ENCODE measurements at places on chromosomes 11 and 22.

DNA sequence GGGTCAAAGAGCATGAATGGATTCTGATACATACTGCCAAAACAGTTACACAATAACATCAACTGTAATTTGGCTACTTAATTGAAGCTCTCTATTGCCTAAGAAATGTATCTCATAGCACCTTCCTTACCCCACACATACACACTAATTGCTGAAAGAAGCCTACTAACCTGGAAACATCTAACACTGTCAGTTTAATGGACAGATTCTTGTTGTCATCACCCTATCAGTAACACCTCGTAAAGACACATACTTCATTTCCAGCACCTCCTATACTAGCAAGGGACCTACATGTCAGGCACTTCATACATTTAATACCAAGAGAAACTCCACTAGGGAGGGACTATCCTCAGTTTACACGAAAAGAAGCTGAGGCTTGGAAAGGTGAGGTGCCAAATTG, 9.9 kb downstream of the NAP1L4 start:
- no peak for DNase-seq

GRCh38 chr11:106156290-106156937, 79.0 kb downstream of the AASDHPPT start:
- no peak for DNase-seq

DNA sequence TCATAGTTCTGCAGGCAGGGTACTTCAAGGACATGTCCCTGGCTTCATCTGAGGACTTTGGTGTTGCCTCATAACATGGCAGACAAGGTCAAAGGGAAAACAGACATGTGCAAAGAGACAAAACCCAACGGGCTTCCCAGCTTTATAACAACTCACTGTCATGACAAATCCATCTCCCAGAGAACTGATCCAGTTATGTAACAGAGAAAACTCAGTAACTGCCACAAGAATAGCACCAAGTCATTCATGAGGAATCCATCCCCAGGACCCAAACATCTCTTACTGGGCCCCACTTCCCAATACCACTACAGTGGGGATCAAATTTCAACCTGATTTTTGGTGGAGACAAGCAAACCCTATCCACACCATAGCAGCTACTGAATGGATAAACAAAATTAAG, 13.0 kb downstream of the OR52N4 start:
- DNase-seq, result no peak

- peak; percentile 66 for DNase-seq
These were observed 24.7 kb downstream of the LAYN start for GRCh38 chr11:111565114-111565720.

GRCh38 chr11:34166806-34167740, 61.6 kb downstream of the NAT10 start:
- DNase-seq, result no peak

- DNase-seq, result peak; percentile 11
These were observed 22.0 kb downstream of the RHBDD3 start for GRCh38 chr22:29245626-29246385.

DNA sequence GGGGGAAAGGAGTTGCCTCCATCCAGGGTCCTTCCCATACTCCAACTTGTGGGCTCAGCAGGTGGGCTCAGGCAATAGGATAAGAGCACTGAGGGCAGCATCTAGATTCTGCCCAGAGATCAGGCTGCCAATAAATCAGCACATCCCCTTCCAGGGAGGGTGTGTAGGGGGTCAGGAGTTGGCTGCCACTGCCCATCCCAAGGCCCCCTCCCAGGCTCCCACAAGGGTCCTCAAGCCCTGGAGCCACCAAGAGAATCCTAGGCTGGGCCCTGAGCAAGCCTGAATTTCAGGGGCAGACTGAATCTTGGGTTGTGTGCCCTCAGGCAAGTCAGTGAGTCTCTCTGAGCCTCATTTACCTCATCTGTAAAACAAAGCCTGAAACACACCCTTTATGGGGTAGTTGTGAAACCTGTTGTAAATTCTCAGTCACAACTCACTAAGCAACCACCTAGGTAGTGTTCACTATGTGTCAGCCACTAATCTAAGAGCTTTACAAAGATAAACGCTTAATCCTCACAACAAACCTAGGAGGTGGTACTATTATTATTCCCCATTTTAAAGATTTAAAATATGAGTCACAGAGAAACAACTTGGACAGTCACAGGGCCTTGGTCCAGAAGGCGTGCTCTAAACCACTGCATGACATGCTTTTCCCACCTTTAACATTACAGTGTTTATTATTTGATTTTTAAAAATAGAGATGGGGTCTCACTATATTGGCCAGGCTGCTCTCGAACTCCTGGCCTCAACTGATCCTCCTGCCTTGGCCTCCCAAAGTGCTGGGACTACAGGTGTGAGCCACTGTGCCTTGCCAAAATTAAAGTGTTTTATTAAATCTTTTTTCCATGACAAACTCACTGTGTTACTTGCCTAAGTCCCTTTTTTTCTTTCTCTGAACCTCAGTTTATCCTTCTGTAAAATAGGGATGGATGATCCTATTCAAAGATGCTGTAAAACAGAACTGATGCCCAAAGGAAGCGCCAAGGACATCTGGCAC, 36.2 kb downstream of the LMO1 start:
- no peak for DNase-seq

DNA sequence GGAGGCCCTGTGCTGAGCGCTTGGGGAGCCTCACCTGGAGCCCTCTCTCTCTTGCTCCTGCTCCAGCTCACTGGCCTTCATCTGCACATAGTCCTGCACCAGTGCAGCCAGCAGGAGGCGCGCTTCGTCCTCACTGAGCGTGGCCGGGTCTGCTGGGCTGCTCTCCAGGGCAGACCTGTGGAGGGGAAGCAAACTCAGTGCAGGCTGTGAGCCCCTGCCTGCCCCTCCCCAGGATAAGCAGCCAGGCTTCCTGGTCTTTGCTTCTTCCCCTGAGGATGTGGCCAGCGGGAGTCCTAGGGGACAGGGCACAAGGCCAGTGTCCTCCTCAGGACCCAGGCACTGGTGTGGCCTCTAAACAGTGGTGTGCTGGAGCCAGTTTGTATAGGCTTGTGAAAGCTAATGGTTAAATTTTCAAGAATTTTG, 2.2 kb downstream of the CALCA start:
- peak; percentile 39 for DNase-seq

DNA sequence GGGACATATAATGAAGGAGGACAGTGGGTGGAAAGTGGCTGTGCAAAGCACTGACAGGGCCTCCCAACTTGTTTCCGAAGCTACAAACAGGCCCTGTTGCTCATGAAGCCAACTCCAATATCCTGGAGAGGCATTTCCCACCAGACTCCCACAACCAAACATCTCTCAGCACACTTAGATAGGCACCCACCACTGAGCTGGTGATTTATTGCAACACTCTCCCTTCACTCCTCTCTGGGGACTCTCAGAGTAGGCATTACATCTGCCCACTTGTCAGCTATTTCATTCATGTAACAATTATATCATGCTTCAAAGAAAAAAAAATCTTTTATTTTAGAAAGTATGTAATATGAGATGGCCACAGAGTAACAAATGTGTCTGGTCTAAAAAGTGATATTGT, 32.1 kb upstream of the PPP2R1B start:
- no peak for DNase-seq

DNA sequence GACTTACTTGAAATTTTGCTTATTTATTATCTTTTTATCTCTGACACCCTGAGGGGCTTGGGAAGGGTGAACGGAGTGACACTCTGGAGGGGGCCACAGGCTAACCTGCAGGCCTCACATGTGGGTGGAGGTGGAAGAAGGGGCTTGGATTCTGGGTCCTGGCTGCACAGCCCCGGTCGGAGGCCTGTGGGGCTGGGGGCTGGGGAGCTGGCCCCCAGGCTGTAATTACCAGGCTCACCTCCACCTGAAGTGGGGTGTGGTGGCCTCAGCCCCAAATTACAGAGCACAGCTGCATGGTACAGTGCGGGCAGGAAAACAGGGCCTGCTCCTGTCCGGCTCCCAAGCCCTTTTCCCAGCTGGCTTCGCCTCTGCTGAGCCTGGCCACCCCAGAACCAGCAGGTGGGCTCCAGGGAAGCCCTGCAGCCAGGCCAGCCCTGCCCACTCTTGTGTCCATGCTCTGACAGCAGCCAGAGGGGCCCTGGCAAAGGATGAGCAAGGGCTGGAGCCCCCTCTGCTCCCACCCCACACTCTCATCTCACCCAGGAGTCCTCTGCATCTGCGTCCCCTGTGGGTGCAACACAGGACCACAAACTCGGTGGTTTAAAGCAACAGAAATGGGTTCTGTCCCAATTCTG, 48.0 kb downstream of the IGF2 start:
- no peak for DNase-seq

GRCh38 chr11:116791813-116792143, at the start of gene APOA5:
APOA5 (minus strand) TSS chr11:116791879; CDS start chr11:116791860, 19 bp downstream.
- DNase-seq, result no peak

DNA sequence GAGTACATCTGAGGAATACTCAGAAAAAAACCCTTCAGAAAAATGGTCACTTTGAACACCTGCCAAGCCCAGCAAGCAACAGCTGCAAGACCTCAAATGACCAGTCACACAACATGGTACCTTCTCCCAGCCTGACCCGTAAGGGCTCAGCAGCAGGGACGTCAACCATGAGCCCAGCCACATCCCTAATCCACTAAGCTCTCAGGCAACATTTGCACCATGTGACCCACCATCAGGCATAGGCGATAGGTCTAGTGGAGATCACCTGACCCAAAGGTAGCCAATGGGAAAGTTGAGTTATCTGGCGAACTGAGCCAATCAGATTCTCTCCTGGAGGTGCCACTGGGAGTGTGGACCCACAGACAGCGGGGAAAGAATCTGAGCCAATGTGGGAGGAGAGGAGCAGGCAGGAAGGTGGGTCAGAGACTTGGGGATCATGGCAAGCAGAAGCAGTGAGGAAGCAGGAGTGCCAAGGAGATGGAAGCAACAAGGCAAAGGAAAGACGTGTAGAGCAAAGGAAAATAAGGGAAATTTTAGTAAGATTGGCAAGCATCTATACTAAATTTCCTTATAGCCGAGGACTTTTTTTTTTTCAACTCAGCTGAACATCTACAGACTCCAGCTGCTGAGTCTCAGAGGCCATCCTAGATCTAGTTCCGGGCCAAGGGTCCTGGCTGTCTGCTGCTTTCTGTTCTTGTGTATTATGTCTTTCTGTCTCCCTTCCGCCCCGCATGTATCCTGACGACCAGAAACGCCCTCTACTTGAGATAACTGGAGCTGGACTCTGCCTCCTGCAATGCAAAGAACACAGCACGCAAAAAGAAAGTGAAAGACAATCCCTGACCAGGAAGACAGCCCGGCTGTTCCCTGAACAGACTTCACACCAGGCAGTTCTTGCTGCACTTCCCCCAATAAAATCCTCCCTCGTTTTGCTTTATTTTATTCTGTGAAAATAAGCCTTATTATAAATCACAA, 11.0 kb upstream of the PLAAT2 start:
- peak; percentile 83 for DNase-seq

GRCh38 chr22:29651652-29652051, 48.2 kb downstream of the NF2 start:
- DNase-seq, result no peak

DNA sequence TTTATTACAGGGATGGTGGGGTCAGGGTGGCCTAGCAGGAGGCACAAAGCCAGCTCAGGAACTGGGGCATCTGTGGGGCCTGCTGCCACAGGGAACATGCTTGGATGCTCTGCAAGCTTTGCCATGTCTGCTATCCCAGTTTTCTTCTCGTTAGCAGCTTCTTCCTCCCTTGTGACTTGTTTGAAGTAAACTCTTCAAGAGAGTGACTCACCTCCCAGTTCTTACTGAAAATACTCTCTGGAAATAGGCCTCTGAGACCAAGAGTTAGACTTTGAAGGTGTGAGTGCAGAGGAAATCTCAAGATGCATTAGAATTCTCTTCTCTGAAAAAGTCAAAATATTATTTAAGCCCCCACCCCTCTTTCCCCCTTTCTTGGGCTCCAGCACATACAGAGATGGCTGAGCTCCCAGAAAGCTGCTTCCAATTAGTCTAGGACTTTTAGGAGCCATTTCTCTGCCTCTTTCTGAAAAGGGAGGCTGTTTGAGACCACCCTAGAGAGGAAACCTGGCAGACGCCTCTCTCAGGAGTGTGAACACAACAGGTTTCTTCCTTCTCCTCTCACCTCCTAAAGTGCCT, 15.1 kb downstream of the CWC15 start:
- no peak for DNase-seq

GRCh38 chr11:65077451-65077850, 6.4 kb downstream of the CDCA5 start:
- DNase-seq, result no peak

DNA sequence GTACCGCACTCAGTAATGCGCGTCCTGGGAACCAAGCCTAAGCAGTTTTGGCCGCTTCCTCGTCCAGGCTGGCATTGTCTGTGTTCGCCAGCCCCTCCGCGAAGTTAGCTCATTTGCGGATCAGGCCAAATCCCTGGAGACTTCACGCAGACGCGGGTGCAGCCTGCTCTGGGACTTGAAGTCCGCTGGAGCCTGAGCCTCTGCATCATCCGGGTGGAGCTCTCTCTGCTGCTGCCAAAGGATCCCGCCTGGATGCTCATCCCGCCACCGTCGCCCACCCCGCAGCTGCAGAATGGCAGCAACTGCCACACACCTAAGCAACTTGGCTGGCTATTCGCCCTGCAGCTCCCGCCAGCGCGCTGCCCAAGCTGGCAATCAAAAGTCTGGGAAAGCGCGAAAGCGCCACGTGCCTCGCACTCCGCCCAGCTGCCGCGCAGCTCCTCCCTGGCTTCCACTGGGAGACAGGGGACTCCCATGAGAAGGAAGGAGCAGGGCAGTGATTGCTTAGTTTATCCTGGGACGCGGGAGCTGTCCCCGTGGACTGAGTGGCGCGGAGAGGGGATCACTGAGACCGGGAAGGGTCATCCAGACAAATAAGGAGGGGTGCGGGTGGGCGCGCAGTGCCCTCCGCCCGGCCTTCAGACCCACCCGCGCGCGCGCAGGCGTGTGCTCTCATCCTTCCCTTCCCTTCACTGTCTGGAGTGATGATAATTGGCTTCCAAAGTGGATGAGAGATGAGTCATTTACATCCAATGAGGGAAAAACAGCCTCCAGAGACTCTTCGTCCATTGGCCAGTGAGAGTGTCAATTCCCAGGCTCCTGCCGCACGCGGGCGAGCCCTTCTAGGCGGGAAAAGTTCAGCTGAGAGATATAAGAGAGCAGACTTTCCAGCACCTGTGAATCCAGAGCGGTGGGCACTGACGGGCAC, 23.2 kb upstream of the GLYATL1B start:
- DNase-seq, result no peak

- DNase-seq, result no peak
These were observed 26.2 kb upstream of the TPBGL start for GRCh38 chr11:75214411-75214821.

DNA sequence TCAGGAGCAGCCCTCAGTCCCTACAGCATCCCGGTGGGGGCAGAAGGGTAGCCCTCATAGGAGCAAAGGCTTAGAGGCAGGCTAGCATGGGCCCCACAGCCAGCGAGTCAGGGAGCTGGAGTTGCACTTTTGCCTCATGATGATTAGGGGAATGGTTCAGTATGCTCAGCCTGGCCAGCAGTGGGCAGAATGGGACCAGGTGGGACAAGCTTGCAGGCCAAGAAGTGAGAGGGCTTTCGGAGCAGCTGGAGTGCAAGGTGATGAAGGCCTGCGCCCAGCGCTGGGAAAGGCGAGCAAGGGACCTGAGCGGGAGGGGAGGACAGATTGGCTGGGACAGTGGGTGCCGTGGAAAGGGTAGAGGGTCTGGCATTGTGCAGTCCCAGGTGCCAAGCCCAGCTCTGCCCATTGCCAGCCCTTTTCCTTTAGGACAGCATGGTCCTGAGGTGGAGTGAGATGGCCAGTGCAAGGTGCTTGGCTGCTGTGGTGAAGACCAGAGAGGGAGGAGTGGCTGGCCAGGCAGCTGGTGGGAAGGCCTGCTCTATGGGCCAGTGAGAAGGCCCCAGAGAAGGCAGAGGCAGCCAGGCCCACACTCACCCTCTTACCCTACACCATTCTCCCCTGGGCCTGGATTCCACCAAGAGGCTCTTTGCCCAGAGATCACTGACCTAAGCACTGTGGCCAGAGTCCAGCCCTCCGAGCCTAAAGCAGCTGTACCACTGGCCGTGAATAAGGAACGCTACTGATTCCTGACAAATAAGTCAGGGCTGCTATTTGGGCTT, 47.9 kb upstream of the SUSD2 start:
- no peak for DNase-seq
